ENCODE measurements at places on chromosomes 2 and 18.

- DNase-seq = no peak
Observed at GRCh38 chr18:54899500-54899899, 59.8 kb downstream of the CCDC68 start.

DNA sequence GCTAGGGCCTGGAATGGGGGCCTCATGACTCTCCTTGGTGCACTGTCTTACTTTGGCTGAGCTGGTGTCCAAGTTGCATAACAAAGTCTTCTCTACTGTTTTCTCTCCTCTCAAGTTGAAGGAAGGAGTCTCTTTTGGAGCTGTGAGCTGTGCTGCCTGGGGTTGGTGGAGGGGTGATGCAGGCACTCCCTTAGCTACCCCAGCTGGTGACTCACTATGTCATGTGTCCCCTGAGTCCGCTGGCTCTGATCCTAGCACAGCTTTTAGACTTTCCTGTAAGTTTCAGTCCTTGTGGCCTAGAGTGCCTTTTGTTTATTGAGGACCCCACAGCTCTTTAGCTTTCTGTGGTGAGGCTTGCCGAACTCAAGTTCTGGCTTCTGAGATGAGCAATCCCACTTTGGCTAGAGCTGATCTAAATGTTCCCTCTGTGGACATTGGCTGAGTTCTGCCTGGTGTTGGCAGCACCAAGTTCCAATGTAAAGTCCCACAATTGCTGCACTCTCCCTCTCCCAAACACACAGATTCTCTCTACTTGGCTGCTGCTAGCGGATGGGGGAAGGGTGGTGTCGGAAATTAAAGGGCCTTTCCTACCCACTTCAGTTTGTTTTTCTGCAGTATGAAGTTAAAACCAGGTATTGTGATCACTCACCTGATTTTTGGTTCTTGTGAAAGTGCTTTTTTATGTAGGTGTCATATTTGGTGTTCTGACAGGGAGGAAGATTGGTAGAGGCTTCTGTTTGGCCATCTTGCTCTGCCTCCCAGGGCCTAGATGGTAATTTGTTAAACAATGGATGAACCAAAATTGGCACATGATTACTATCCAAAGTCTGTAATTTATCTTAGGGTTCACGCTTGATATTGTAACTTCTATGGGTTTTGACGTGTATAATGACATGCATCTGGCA is 83.2 kb downstream of the COMMD1 start:
- no peak for DNase-seq

GRCh38 chr2:61179701-61180639 is 18.0 kb downstream of the C2orf74 start:
- DNase-seq = no peak

- no peak for DNase-seq
Observed at GRCh38 chr2:204791230-204791629, 246.0 kb downstream of the PARD3B start.

DNA sequence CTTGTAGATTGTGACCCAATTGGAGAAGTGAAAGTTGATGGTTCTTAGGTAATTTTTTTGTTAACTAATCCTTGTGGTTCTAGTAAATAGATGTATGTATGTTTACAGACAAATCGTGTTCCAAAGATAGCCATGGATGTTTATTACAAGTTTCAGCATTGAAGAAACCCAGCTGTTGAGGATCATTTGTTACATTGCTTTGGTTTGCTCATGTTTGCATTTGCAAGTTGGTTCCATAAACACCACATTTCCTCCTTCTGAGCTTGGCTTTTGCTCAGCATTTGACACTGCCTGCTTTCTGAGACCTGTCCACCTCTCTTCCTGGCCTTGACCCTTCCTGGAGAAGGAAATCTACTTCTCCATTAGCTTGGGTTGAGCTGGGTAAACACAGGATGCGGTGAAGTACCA is 1.8 kb upstream of the CCDC68 start:
- DNase-seq = no peak

DNA sequence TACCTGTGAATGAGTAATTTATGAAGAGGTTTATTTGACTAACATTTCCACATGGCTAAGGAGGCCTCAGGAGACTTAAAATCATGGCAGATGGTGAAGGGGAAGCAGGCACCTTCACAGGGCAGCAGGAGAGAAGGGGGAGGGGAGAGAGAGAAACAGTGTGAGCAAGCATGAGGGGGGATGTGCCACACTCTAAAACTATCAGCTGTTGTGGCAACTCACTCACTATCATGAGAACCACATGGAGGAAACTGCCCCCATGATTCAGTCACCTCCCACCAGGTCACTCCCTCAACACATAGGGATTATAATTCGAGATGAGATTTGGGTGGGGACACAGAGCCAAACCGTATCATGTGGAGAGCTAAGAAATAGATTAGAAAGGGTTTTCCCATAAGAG is 309.0 kb downstream of the RDH14 start:
- DNase-seq = no peak

DNA sequence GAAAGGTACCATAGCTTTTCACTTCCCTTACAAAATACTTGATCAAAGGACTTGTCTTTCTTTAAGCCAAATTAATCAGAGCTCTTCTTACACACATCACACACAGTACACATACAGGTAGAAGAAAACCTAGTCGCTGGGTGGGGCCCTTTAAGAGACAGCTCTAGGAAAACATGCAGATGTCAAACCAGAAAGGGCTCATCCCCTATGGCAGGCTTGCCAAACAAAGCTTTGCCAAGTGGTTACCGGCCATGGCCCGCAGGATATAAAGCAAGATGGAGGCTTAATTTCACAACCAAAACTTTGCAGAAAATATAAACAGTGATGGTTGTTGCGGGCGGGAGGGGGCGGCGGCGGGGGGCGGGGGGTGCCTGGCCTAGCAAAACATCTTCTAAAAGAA is 2156.0 kb upstream of the PIK3C3 start:
- DNase-seq = no peak

- no peak for DNase-seq
Observed at GRCh38 chr18:13101659-13102197, 110.6 kb downstream of the CEP192 start.

DNA sequence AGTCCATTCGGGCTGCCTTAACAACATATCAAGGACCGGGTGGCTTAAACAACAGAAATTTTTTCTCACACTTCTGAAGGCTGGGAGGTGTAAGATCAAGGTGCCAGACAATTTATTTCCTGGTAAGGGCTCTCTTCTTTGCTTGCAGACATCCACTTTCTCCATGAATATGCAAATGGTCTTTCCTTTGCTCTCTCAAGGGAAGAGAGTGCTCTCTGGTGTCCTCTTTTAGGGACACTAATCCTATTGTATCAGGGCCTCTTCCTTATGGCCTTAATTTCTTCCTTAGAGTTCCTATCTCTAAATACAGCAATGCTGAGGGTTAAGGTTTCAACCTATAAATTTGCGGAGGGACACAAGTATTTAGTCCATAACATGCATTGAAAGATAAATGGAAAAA is 770.8 kb downstream of the DSC3 start:
- no peak for DNase-seq

- no peak for DNase-seq
Observed at GRCh38 chr18:22296304-22296703, 121.4 kb downstream of the CTAGE1 start.

GRCh38 chr2:226694586-226695284 is 104.9 kb downstream of the IRS1 start:
- DNase-seq = no peak

DNA sequence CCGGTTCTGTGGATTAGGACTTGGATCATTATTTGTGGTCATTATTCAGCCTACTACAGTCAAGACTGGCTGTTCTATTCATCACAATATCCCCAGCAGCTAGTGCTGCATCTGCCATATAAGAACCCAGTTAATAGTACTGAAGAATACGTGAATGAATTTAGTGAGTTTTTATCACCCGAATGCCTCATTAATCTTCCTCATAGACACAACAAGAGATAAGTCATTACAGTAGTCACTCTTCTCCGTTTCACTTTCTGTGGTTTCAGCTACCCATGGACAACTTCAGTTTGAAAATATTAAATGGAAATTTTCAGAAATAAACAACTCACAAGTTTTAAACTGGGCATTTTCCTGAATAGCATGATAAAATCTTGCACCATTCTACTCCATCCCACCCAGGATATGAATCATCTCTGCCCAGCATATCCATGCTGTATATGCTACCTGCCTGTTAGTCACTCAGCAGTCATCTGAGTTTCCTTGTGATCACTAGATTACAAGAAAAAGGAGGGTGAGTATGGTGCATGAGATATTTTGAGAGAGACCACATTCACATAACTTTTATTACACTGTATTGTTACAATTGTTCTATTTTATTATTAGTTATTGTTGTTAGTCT is 363.7 kb upstream of the CHAC2 start:
- no peak for DNase-seq

GRCh38 chr18:76487782-76488181 is 7.3 kb downstream of the ZNF516 start:
- no peak for DNase-seq

DNA sequence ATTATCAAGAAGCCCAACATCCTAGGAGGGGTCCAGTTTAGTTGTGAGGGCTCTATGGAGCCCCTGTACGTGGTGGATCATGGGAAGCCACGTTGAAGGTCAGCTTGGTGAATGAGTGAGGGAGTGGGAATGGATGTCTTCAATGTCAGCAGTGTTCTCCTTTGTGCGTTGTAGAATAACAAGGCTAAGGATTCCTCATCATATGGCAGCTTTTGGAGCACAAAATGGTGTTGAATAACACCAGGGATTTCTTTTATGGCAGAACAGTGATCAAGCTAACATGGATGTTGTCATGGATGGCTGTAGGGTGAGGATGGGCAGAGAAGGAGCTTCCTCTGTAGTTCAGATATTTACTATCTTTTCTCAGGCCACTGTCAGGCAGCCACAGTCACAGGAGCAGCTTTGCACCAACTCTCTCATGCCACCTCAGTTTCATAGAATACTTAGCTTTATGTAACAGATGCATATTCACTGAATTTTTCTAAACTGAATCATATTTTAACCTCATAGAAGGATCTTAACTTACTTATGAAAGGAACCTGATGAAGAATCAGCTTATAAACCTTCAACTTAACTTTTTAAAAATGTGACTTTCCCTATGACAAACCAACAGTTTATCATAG is 284.5 kb upstream of the EPAS1 start:
- DNase-seq = no peak

GRCh38 chr2:99480390-99480789 is 9.4 kb downstream of the REV1 start:
- no peak for DNase-seq

DNA sequence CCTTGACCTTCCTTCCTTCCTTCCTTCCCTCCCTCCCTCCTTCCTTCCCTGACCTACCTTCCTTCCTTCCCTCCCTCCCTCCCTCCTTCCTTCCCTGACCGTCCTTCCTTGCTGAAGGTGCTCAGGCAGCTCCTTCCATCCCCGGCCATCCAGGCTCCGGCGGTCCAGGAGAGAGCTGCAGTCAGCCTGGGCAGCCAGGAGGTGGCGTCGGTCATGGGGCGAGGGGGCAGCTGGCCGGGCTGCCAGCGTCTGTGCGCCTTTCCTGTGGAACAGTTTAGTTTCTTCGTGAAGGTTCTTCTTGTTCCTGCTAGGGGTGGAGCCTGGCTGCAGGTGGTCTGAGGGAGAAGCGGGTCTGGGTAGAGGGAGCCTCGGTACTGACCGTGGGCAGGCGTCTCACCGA is 15.7 kb downstream of the GPR35 start:
- no peak for DNase-seq

- no peak for DNase-seq
Observed at GRCh38 chr2:21008790-21009661, 34.8 kb downstream of the APOB start.

GRCh38 chr2:232501794-232502390 is 14.3 kb upstream of the ECEL1 start:
- DNase-seq = no peak

GRCh38 chr2:238596571-238597551 is 170.1 kb downstream of the ASB1 start:
- DNase-seq = no peak

- DNase-seq = no peak
Observed at GRCh38 chr18:44743631-44744030, 62.9 kb downstream of the SETBP1 start.

GRCh38 chr2:238655198-238655860 is 192.6 kb upstream of the TWIST2 start:
- no peak for DNase-seq

- no peak for DNase-seq
Observed at GRCh38 chr2:170313347-170313991, 135.5 kb downstream of the MYO3B start.

DNA sequence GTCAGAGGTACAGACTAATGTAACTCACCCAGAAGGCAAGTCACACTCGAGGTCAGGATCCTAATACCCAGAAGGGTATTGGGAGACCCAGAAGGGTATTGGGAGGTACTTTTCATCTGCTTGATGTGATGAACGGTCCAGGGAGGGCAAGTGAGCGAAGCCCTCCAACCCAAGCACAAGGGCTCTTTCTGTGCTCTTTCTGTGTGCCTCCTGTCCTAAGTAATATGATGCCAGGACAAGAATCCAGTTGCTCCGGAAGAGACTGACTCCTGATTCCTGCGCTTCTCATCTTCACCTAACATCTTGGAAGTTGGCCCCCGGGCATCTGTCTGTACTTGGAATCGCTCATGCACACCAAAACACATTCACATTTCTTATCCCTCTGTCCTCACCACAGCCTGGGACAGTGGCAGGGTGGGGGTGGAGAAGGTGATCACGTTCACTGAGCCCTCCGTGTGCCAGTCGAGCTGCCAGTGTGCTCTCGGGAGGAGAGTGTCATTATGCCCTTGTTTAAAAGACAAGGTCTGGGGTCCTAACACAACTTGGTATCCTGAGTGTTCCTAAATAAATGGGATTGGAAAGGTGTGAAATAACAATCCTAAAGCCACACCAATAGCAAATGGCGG is 17.1 kb downstream of the GYPC start:
- no peak for DNase-seq

DNA sequence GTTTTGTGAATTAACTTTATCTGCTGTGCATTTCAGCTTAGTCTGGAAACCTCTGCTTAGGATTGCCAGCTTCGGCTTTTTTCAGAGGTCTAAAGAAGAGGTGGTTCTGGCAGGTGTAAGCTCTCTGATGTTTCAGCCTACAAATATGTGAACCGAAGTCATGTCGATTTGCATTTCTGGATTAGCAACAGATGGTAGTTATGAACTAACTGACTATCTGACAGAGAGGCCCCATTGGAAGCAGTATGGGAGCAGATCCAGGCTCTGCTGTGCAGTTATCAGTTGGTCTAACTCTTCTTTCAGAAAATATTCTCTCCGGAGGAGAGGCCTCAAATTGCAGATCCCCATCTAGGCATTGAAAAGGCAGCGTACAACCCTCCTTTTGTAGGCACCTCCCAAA is 32.7 kb upstream of the SPRED2 start:
- DNase-seq = no peak

- no peak for DNase-seq
Observed at GRCh38 chr18:59303656-59304195, 14.7 kb downstream of the CPLX4 start.

GRCh38 chr2:69452687-69453086 is 15.5 kb upstream of the NFU1 start:
- no peak for DNase-seq

GRCh38 chr18:48445540-48445939 is 36.4 kb upstream of the ZBTB7C start:
- DNase-seq = peak; percentile 31

- DNase-seq = no peak
Observed at GRCh38 chr2:1233281-1233680, 180.0 kb upstream of the TPO start.

- no peak for DNase-seq
Observed at GRCh38 chr2:174750923-174751441, 13.3 kb downstream of the CHRNA1 start.

GRCh38 chr2:198096002-198096401 is 291.6 kb downstream of the PLCL1 start:
- DNase-seq = no peak

- no peak for DNase-seq
Observed at GRCh38 chr2:235570256-235570655, 76.4 kb downstream of the AGAP1 start.

Data from stimulated activated CD8-positive, alpha-beta memory T cell treated with anti-CD3 and anti-CD28 coated beads, Interleukin-7, amount 100 ng/mL, for 1 hour (primary cell).